ENCODE measurements at places on chromosomes 11 and 22.

DNA sequence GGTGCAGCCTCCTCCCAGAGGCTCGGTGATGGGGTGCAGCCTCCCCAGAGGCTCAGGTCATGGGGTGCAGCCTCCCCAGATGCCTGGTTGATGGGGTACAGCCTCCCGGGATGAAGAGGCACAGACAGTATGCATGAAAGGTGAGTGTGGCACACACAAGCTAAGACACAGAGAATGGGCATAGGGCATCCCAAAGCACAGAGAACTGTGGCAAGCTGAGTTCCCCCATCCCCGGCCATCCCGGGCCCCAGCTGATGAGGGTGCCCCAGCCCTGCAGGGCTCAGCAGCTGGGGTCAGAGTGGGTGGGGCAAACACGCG lies 4.8 kb upstream of the SYT8 start:
- DNase-seq = no peak

DNA sequence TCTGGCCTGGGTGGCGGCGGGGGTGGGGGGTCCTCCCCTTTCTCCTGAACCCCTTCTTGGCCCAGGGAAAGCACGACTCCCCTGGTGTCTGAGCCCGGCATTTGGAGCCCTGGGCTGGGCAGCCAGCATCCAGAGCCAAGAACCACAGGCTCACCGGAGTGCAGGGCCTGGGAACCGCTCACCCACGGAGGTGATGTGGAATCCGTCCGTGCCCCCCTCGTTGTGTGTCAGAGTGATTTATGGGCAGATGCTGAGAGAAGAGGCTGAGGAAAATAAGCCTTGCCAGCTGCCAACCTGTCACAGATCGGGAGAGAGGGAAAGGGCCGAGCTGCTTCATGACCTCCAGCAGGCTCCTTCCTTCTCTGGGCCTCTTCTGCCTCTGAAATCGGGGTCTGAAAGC lies 33.7 kb downstream of the WNT11 start:
- DNase-seq = no peak

DNA sequence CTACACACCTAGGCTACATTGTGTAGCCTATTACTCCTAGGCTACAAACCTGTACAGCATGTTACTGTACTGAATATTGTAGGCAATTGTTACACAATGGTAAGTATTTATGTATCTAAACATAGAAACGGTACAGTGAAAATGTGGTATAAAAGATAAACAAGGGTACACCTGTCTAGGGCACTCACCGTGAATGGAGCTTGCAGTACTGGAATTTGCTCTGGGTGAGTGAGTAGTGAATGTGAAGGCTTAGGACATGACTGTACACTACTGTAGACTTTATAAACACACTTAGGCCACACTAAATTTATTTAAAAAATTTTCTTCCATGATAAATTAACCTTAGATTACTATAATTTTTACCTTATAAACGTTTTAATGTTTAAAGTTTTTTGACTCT lies 171.7 kb upstream of the NCAM1 start:
- DNase-seq = no peak

- no peak for DNase-seq
These were observed 20.7 kb downstream of the DMC1 start for GRCh38 chr22:38549101-38549894.

GRCh38 chr11:80778432-80778831 lies 1337.6 kb upstream of the TENM4 start:
- no peak for DNase-seq

GRCh38 chr11:130448039-130448415 lies 418 bp upstream of the ADAMTS15 start:
- DNase-seq = no peak
